Muscle of back (tissue), 13 donors: ENCODE measurements at places on chromosomes 2 and 18.
A peak's percentile ranks its signal among the peaks of the same experiment; 100 is the strongest.

- DNase-seq = no peak
These were observed 238.7 kb downstream of the VAPA start for GRCh38 chr18:10152475-10152874.

DNA sequence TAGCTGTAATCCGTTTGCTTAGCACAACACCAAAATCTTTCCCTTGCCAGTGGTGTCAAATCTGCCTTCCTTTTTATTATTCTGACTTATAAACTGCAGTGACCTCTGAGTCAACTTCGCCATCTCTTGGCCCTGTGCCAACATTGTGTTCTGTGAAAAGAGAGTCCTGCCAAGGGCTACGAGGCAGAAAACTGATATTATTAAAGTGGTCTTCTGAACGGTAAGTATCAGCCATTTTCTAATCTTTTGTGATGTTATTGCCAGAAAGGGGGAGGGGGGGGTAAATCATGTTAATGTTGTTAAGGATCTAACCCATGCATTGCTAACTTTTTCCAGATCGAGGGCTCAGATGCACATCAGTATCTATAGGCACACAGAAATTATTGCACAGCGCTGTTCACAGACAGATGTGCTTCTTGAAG lies 121.5 kb upstream of the LTBP1 start:
- peak; percentile 70 for DNase-seq

DNA sequence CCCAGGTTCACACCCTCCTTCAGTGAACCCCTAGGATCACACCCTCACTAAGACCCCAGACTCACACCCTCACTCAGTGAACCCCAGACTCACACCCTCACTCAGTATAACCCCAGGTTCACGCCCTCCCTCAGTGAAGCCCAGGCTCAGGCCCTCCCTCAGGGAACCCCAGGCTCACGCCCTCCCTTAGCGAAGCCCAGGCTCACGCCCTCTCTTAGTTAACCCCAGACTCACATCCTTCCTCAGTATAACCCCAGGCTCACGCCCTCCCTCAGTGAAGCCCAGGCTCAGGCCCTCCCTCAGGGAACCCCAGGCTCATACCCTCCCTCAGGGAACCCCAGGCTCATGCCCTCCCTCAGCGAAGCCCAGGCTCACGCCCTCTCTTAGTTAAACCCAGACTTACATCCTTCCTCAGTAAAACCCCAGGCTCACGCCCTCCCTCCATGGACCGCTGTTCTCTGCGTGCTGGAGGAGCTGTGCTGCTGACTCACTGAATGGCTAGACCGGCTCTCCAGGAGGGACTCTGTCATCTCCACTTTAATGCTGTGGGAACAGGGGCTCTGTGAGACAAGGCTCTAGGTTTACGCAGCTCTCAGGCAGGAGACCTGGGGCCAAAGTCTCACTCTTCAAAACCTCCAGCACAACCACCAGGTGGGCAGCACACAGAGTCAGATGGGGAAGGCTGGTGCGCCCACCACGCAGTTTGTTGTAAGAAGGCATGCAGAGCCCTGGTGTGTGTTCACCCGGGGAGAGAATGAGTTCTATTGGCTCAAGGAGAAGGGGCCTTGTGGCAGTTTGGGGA lies 506.9 kb upstream of the MYT1L start:
- DNase-seq = no peak

- DNase-seq = no peak
These were observed 22.1 kb downstream of the COL5A2 start for GRCh38 chr2:189157456-189157855.

DNA sequence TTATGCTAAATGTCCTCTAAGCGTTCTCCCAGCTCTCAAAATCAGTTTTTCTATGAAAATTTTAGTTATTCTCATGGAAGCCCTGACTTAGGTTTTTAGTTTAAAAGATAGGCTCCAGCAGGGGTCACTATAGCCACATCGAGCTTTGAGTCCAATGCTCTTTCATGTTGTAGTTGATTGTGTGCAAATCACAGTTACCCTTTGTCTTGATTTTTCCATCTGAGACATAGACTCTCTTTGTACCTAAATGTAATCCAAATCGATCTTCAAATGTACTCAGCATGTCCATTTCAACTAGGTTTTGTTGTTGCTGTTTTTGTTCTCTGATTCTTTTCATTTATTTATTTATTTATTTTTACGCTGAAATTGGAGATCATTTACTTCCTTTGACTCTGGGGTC lies 26.4 kb upstream of the MSTN start:
- peak; percentile 62 for DNase-seq
